ENCODE measurements at places on chromosomes 7 and 10.

GRCh38 chr10:58341422-58341821 is 6.6 kb downstream of the UBE2D1 start:
- no peak for DNase-seq

- DNase-seq = no peak
Measured at GRCh38 chr7:2001601-2002442, 230.9 kb downstream of the MAD1L1 start.

- no peak for DNase-seq
Measured at GRCh38 chr7:25454562-25455041, 226.3 kb upstream of the NPVF start.

DNA sequence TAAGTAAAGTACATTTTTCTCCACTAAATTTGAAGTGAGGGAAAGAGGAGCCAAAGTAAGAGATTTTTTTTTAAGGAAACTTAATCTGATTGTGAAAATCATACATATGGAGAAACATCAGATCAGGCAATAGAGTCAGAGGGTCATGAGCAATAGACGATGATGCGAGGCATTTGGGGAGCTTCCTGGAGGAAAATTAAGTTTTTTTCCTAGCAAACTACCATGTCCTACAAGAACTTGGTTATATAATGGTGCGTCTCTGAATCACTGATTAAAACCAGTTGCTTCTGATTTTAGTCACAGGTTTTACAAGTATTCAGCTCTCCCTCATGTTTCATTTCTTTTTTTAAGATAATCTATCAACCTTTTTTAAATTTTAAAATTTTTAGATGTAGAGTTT is 52.1 kb upstream of the MTURN start:
- no peak for DNase-seq

DNA sequence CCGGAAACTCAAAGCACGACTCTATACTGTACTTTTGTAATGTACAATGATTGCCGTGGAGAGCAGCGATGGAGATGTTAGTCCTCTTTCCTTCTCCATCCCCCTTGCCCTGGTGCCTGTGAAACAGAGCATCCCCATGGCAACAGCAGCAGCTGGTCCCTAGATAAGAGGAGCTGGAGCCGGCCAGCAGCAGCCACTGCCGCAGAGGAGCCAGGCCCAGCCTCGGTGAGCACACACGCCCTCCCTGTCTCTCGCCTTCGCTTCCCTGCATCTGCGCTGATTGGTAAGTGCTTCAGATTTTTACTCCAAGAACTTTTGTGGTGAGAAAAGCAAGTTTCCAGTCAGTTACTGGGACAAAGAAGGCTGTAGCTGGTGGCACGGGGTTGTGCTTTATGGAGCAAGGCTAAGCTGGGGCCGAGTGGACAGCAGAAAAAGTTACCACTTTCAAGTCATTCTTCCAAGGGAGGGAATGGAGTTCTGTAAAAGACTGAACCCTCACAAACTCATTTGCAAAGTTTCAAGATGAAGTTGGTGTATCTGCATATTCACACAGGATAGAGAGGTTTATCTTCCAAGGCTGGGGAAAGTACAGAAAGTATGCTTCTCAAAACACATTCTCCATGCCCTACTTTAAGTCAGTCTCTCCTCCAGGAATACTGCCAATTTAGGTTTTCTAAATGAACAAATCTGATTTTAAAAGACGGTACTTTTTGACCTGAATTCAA is at the start of gene PPP1R17:
Gene PPP1R17, plus strand, starts transcription at position 192 of the 725 bp plus-strand sequence. CDS start 5,227 bp downstream, outside the sequence.
- no peak for DNase-seq

GRCh38 chr7:34449765-34450164 is 208.3 kb upstream of the NPSR1 start:
- DNase-seq = no peak

DNA sequence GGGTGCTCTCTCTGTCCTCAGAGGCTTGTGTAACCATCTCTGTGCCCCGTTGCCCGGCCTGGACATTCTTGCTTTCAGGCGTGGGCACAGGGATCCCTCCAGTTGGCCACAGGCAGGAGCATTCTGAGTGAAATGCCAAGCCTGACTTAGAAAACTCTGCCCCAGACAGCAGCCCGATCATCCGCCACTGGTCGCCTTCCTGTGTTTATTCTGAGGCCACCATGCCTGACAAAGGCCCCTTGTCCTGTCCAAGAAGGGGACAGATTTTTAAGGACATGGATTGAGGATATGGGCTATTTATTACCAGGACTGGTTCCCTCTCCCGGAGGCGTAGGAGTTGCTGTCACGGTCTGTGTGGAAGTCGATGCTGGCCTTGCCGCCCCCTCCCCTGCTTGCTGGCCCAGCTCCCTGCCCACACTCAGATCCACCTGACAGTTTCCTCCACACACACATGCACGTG is 54.3 kb downstream of the SPOCK2 start:
- DNase-seq = no peak

DNA sequence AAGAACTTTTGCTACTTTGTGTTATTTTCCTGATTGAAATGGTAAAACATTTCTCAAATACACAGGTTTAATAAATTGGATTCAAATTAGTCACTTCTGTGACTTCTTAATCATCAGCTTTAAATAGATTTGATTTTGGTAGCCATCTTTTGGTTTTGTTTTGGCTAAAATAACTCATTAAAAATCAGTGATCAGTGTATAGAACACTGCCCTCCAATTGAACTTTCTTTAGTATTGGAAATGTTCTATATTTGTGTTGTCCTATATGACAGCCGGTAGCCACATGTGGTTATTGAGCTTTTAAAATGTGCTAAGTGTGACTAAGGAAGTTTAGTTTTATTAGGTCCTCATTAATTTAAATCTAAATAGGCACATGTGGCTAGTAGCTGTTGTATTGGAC is 50.4 kb downstream of the GLCCI1 start:
- no peak for DNase-seq

- no peak for DNase-seq
Measured at GRCh38 chr10:58555170-58555929, 42.7 kb downstream of the BICC1 start.

DNA sequence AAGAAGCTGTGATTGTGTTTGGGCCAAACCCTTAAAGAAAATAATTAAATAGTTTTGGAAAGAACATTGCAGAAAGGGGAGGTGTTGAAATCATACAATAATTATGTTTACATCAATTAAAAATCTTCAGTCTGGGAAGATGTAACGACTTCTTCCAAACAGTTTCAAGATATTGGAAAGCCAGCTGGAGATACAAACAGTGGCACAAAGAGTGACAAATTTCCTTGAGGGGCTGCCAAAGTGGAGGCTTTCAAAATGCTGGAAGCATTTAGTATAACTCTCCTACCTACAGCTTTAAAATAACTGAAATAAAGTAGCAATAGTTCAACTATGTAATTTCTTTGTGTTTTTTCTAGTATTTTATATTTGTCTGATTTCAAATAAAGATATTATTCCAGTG is 405.0 kb downstream of the DNAJB9 start:
- no peak for DNase-seq

- DNase-seq = no peak
Measured at GRCh38 chr7:31284106-31284505, 56.4 kb downstream of the NEUROD6 start.
